ENCODE measurements at places on chromosomes 11 and 22. TPM values are rescaled to one million over a fixed set of nuclear protein-coding genes. Genes with fewer than 3 reads are reported as not detected.

MS4A3 gene
- total RNA-seq, result not detected

BID gene
- 16.6 TPM for total RNA-seq

MIOX gene
- not detected for total RNA-seq

OR5P2 gene
- not detected for total RNA-seq

GRCh38 chr11:112235750-112236390 is 9.6 kb downstream of the PTS start:
- DNase-seq, result no peak

- DNase-seq, result no peak
Observed at GRCh38 chr11:129704831-129705230, 110.8 kb upstream of the TMEM45B start.

DNA sequence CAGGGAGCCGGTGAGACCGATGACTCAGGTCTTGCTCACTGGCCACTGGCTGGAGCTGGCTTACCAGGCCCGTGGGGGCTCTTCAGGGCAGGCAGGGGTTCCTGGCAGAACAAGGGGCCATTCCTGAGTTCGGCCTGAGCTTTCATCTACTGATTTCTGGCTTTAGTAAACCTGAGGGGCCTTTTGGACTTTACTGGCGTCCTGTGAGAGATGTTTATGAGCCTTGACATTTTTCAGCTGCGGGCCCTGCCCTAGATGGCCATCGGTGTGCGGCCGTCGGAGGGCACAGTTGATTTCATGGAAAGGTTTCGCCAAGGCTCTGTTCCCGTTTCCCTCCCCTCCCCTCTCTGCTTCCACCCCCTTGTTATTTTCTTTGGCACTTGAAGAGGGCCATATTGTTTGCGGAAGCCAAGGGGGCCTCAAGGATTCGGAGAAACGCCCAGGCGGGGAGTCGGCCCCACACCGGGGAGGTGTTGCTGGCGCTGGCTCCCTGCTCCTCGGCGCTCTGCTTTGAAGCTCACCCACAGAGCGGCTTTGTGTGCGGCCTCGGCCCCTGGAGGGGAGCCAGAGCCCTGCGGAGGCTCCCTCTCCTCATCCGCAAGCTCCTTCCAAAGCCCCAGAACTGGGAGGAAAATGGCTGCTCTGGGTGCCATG is 17.7 kb downstream of the ELF5 start:
- DNase-seq, result no peak

- DNase-seq, result no peak
Observed at GRCh38 chr22:50218996-50219727, 18.4 kb downstream of the SELENOO start.

- no peak for DNase-seq
Observed at GRCh38 chr11:3913921-3914320, 58.5 kb downstream of the STIM1 start.

GRCh38 chr22:49657974-49658590 is 169.6 kb downstream of the BRD1 start:
- DNase-seq, result no peak

DNA sequence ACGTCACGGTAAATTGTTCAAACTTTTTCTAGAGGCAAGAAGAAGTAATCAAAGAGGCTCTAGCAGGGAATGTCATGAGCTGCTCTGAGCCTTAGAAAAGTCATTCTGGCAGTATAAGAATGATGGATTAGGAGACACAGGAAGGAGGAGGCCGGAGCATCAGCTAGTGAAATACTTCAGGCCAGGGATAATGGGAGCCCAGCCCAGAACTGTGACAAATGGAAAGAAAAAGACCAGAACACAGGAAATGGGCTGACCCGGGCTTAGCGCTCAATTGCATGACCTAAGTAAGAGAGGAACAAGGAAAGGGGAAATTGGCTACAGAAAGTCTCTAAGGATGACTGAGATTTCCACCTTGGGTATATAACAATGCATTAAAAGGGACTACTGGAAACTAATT is 108.6 kb downstream of the LARGE1 start:
- peak; percentile 26 for DNase-seq

GRCh38 chr11:72352859-72353551 is 81.3 kb downstream of the CLPB start:
- DNase-seq, result peak; percentile 67

DNA sequence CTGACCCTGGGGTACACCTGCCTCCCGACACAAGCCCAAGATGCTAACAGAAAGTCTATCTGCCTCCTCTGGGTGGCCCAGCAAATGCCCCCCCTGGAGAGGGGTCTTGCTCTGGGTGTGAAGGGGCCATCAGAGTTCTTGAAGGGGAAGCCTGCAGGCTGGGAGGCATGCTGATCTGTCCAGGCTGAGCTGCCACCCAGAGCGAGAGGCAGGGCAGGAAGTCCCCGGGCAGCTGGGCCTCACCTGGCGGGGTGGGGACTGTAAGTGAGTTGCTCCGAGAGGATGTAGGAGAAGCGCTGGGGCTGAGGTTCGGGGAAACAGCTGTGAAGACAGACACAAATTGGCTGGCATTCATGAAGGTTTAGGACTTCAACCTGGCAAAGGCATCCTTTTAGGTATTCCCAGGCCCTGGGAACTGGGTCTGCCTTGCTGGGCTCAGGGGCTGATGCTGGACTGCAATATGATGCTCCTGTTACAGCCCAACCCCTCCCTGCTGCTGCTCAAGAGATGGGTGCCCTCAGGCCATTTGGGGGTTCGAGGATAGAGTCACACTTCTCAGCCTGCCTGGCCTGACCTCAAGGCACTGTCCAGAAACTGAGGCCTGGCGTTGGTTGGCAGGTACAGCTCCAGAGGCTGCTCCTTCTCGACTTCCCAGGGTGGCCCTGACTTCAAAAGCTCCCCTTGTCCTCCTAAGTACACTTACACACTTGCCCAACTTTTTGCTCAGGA is 60.2 kb upstream of the LYVE1 start:
- no peak for DNase-seq

Data from neural progenitor cell (in vitro differentiated cells).